ENCODE measurements at places on chromosomes 4 and X. TPM values are rescaled to one million over a fixed set of nuclear protein-coding genes. Genes with fewer than 3 reads are reported as not detected.

HS6ST2 gene
- not detected for total RNA-seq

VCX3B gene
- not detected for total RNA-seq

FOXR2 gene
- total RNA-seq: not detected

LAMTOR3 gene
- total RNA-seq: 41.3 TPM

VEGFD gene
- 28.8 TPM for total RNA-seq

NCAPG gene
- total RNA-seq: not detected

CEP135 gene
- total RNA-seq: 6.3 TPM

TSPAN6 gene
- total RNA-seq: 55.5 TPM

IL15 gene
- 14.2 TPM for total RNA-seq

NXF2B gene
- not detected for total RNA-seq

ANXA3 gene
- total RNA-seq: 92.7 TPM

MAGEB1 gene
- not detected for total RNA-seq

SYN1 gene
- total RNA-seq: 3.1 TPM

PIM2 gene
- total RNA-seq: 9.7 TPM

RLIM gene
- total RNA-seq: 25.7 TPM

RNF150 gene
- total RNA-seq: 9.8 TPM

All from omental fat pad (tissue), 4 donors.